ENCODE measurements at places on chromosomes 5 and 9.

GRCh38 chr5:17819783-17820182 is 185.5 kb downstream of the TAF11L14 start:
- DNase-seq = no peak

- peak; percentile 11 for DNase-seq
These were observed 10.7 kb upstream of the SLC22A4 start for GRCh38 chr5:132283423-132284043.

DNA sequence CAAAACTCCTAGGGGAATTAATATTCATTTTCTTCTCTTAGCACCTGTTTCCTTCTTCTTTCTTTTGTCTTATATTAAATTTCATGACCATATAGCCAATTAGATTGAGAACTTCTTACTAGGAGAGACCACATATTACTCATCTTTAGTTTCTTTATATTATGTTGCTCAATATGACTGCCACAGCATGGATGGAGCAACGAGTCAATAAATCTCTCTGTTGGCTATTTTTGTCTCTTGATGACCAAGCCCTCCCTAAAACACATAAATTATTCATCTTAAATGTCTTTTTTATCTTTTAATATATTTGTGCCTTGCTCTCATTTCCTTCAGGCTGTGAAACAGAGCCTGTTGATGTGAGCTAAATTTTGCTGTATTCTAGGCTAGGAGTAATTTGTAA is 123.0 kb downstream of the ADAMTSL1 start:
- DNase-seq = peak; percentile 44

GRCh38 chr5:170336065-170336464 is 38.5 kb upstream of the LCP2 start:
- DNase-seq = no peak

DNA sequence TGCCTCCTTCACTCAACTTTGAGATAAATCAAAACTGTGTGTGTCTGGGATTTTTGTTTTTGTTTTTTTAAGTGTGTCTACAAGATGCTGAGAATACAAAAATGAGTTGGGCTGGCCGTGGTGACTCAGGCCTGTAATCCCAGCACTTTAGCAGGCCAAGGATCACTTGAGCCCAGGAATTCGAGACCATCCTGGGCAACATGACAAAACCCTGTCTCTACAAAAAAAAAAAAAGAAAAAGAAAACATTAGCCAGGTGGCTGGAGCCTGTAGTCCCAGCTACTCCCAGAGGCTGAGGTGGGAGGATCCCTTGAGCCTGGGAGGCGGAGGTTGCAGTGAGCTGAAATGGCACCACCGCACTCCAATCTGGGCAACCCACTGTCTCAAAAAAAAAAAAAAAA is 21.0 kb downstream of the HNRNPK start:
- DNase-seq = no peak

- no peak for DNase-seq
These were observed 163.1 kb downstream of the AOPEP start for GRCh38 chr9:94889628-94890027.

Measured in NCI-H226 (cell line).